Umbilical cord (tissue), 2 donors: ENCODE measurements at places on chromosomes 11 and 22.

DNA sequence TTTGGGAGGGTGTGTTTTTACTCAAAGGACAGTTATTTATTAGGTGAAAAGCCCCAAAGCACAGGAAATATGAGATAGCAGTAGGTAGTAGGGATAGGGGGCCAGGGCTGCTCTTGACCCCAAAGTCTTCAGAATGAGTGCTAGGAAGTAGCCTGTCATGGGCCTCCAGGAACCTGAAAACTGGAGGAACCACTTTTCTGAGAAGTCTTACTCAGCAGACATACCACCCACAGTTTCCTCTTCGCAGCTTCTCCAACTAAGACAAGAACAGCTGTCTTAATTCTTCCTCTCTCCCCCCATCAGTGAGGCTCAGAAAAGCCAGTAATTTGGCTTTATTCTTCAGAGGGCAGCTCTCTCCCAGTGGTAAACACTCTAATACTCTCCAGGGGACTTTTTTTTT is 84.0 kb upstream of the CTSC start:
- DNase-seq, result peak; percentile 73

DNA sequence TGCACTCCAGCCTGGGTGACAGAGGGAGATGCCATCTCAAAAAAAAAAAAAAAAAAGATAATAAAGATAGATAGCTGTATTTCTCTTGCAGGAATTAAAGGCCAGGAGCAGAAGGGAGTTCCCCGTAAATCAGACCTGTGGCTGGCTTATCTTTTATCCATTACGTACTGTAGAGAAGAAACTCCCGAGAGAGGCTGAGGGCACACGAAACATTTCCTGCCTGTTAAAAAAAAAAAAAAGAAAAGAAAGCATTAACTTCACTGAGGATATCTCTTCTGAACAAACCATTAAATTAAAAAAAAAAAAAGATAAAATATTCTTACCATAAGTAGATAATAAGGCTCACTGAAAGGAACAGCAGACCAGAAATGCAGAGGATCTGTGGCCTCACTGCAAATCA is 22.5 kb downstream of the P4HA3 start:
- peak; percentile 47 for DNase-seq

GRCh38 chr11:128853559-128853958 is 13.5 kb downstream of the KCNJ1 start:
- DNase-seq, result no peak

DNA sequence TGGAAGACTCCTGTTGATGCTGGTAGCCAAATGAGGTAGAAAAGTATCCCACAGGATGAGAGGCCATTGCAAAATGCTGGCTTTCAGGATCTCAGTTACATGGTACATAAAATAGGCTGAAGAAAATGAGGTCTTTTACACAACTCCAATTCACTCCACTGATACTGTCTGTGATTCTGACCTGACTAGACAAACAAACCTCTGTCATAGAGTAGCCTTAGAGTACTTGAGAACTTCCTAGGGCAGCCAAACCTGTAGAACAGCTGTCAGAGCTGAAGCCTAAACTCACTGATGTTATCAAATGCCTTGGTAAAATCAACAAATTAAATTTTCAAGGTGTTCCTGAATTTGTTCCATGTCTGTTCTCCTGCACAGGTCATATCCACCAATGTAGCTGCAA is 26.2 kb upstream of the POGLUT3 start:
- DNase-seq, result peak; percentile 28

- peak; percentile 30 for DNase-seq
Observed at GRCh38 chr11:110989428-110990133, 255.9 kb upstream of the POU2AF2 start.
